ENCODE measurements at places on chromosomes 3 and 15.
A peak's percentile ranks its signal among the peaks of the same experiment; 100 is the strongest.

DNA sequence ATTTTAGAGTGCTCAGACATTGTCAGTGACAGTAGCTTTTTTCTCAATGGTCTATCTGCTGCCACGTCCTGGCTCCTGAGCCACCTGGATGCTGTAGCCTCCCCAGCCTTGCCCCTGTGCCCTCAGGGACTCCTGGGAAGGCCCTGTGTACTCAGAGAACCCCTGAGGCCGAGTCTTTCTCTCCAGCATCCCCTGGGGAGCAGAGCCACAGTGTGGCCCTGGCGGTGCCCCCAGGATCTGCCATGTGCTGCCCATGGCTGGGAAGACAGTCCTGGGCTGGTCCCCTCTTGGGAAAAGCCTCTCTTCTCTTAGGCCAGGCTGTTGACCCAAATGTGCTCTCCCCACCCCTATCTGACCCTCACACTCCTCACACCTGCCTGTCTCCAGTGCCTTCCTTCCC, 5.0 kb downstream of the MYD88 start:
- DNase-seq, result no peak

DNA sequence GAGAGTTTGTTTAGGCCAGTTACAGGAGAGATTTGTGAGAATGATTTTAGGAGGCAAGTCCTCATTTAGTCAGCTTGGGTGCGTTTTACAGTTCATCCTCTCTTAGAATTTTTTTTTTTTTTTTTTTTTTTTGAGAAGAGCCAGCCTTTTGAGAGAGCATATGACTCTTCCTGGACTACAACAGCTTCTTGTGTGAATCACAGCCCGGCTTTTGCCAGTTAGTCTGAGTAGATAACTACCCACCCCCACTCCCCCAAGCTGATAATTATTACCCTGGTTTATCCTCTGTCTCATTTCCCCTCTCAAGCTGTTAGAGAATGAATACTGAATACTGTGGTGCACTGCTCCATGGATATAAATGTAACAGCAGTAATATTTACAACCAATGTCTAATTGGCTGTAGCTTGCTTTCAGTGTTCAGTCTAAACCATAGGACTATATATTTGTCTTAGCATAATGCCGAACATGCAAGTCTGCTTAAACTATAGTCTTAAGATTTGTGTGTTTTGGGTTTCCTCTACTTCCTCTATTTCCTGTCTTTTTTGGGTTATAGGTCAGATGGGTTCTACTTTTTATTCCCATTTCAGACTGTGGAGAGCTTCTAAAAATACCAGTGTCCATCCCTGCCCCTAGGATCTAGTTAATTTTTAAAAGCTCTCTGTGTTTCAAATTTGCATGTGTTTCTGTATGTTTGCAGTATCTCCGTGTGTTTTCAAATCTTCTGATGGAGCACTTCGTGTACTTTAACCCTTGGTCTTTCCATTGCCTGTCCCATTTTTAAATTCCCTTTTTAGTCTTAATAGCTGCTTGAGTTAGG, 8.0 kb downstream of the CHD2 start:
- DNase-seq, result peak; percentile 78

GRCh38 chr3:139332092-139332491, 11.7 kb upstream of the MRPS22 start:
- DNase-seq, result no peak

- DNase-seq, result no peak
These were observed 29.6 kb upstream of the CSTA start for GRCh38 chr3:122295266-122296062.

DNA sequence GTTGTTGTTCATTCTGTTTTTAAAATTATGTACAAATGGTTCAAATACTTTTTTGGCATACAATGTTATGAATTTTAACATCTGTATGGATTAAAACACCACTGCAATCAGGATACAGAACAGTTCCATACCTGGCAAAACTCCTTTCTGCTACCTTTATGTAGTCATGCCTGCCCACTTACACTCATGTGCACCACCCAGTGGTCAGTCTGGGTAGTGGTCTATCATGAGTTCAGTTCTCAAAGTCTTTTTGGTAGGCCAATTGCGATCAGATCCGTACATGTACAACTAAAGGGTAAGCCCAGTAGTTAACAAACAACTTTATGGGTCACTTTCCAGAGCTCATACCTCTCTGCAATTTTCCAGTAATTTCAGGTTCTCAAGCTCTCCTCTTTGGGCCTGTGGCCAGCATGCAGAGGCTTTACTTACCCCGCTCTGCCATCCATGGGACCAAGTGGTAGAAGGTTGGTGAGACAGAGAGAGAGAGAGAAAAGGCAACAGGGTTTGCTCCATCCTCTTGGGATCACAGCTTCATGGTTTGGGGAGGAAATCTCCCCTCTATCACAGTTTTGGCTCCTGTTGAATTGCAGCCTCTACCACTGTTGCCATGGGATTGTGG, 63.9 kb upstream of the FAM98B start:
- no peak for DNase-seq

DNA sequence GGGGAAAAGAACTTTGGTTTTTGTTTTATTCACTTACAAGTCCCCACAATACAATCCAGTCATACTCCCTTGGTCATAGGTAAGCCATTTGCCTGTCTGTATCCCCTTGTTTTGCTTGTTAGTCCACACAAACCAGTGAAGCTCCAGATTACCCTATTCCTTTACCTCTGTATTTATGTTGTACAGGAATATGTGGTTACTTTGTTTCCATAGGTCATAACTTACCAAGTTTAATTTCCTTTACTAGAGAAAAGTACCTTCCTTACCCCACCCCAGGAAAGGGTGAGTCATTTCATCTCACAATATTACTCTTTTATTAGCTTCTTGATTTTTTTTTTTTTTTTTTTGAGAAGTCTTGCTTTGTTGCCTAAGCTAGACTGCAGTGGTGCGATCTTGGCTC, 113.4 kb upstream of the LRRFIP2 start:
- DNase-seq, result no peak

DNA sequence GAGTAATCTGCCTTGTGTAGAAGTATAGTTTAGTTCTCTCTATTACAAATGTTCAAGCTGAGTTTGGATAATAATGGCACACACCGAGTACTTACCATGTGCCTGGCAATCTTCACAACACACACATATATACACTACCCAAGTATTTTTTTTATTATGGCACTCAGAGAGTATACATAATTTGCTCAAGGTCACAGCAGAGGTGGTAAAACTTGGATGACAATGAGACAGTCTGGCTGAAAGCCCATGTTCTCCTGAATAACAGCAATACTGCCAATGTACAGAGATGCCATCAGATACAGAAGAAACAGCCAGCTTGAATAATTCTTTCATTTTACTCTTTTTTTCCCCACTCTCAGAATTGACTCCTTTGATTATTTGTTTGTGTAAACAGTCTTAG, 460.0 kb downstream of the CNTN6 start:
- DNase-seq, result no peak

GRCh38 chr3:130010556-130010955, 36.0 kb downstream of the TRH start:
- DNase-seq, result no peak

- no peak for DNase-seq
These were observed 16.5 kb upstream of the USP50 start for GRCh38 chr15:50562735-50563640.

DNA sequence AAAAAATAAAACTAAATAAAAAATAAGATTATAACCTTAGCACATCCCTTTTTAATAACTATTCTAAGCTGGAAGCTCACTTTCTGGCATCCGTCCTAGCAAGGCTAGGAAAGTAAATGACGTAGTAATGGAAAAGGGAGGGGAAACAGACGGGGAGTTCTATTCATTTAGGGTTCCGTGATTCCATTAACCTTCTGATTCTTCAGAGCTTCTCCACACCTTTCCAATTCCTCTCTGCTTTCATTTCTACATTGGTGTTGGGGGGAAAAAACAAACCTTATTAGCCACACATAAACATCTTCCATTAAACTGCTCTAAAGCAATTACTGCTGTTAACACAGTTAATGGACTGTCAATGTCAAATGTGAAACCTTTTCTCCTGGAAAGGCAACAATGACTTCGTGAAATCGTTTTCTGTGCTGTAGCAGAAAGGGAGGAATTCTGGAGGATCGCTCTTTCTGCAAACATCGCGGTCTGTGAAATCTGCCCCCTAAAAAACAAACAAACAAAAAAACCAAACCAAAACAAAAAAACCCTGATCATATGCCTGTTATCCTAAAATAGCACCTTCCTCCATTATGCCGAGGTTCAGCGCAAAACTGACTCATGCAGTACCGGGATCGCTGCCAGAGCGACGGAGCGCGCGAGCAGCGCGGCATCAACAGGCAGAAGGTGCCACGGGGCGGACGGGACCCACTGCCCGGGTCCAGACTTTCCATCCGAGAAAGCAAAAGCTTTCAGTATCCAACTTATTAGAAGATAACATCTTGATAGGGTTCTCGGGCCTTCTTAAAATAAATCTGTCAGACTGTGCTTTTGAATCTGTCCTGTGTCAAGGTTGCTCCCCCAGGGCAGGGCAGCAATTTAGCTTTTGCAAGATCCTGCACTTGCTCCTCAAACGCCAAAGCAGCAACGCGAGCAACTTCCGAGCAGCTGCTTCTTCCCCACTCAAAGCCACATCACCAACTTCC, 156.2 kb downstream of the FGF12 start:
- DNase-seq, result peak; percentile 72

GRCh38 chr3:7333125-7333524, 472.2 kb downstream of the GRM7 start:
- no peak for DNase-seq

DNA sequence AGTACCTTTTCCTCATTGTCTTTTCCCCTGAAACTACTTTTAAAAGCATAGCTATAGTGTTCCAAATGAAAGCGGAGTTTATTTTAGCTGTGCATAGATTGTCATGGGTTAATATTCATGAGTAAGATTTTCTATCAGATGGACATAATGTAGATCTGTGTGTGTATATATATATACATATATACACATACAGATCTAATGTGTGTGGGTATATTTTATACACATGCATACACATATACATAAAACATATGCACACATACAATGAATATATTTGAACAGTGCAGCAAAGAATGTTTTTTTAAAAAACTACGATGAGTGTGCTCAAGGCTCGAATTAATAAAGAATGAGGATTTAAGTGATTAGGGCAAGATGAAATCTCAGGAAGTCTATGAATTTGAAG, 328.3 kb upstream of the IL12A start:
- DNase-seq, result no peak

DNA sequence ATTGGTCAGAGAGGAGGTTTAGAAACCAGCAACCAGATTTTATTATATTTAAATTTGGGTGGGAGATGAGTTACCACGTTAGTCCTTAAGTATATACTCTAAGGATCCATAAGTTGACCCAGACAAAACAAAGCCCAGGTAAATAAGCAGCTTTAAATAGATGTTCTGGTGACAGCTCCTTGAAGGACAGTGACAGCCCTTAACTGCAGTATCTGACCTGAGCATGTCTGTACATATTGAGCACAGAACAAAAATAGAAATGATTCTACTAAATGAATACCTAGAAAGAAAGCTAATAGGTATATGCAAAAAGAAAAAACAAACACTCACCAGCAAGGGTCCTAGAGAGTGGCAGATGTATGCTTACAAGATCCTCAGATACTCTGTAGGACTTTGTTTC, 63.0 kb downstream of the UBR1 start:
- no peak for DNase-seq

DNA sequence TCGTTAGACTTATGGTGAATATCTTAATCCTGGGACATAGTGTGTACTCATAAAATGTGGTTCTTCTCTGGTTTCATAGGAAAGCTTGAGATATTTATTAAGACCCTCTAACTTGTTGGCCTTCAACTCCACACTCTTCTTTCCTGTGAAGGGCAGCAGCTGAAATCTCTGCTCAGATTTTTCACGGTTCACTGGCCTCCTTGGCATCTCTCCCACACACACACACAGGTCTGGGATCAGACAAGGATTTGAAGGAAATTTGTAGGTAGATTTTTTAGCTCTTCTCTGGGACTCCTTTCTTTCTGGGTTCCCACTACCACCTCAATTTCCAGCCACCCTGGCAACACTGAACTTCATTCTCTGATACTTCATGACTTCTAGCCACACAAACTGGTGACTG, 70.2 kb downstream of the MYRIP start:
- DNase-seq, result no peak

DNA sequence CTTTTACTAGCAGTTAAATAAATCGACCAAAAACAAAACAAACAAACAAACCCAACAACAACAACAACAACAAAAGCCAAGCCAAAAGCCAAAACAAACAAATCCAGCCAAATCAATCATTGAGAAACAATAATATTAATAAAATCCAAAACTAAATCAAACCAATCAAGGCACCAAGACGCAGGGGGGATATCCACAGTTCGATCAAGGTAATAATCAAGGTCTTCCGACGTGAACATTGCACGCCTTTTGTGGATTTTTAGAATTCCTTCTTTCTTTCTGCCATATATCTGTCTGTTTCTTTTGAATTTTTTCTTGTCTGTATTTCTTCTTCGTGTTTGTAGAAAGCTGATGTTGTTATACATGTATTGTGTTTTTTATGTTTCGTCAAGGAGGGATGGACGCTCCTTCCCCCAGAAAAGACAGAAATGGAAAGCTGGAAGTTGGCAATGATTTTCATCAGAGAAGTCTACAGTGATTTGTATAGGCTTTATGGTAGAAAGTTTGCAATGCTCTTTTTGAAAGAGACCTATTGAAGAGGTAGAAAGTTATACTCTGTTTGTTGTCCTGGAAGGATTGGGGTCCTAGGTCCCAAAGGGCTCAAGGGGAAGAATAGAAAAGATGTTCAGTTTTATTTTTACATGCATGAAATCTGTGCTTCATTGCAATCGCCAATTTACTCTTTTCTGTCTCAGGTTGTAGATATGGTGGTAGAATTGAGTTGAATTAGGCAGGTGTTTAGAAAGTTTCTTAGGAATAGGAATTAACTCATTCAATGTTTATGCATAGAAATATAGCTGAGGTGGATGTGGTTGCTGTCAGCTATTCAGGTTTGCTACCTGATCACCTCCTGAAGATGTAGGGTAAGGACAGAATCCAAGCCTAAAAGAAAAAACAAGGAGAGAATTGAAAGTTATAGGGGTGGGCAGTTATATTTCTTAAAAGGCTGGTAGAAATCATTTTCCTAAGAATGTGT, 1.2 kb downstream of the ARPP21 start:
- no peak for DNase-seq

DNA sequence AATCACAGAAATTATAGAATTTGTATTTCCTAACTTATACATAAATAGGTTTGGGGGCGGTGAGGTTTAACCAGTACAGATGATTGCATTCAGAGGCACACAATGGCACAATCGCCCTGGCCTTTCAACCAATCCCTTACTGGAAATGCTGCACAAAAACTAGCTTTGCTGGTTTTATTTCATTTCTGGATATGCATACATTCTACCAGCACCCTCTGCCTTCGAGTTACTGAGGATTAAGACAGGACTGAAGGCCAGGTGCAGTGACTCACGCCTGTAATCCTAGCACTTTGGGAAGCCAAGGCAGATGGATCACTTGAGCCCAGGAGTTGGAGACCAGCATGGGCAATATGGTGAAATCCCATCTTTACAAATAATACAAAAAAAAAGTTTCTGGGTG, 336.1 kb downstream of the ARRDC4 start:
- DNase-seq, result no peak

DNA sequence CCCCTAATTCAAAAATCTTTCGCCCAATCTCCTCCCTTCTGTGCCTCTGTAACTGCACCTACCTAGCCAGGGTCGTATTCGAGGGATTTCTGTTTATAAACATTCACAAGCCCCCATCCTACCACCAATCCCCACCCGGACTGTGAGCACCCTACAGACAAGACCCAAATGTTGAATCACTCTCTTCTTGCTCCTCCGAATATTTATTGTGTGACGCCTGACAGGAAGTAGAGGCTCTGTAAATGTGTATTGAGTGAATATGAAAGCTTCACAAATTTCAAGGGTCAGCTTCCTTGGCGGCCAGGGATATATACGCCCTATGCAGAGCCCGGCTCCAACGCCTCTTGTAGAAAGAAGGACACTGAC, 1.6 kb downstream of the BDH1 start:
- no peak for DNase-seq

GRCh38 chr15:65470866-65471265, 46.6 kb downstream of the DPP8 start:
- no peak for DNase-seq
